ENCODE measurements at places on chromosomes 5 and 9.

GRCh38 chr5:160460377-160461049 lies 38.9 kb downstream of the PTTG1 start:
- DNase-seq: no peak

GRCh38 chr9:23596913-23597634 lies 229.0 kb downstream of the ELAVL2 start:
- no peak for DNase-seq

GRCh38 chr5:14937254-14937653 lies 65.7 kb upstream of the ANKH start:
- no peak for DNase-seq

GRCh38 chr9:5626727-5627634 lies 1.9 kb upstream of the RIC1 start:
- DNase-seq: no peak

DNA sequence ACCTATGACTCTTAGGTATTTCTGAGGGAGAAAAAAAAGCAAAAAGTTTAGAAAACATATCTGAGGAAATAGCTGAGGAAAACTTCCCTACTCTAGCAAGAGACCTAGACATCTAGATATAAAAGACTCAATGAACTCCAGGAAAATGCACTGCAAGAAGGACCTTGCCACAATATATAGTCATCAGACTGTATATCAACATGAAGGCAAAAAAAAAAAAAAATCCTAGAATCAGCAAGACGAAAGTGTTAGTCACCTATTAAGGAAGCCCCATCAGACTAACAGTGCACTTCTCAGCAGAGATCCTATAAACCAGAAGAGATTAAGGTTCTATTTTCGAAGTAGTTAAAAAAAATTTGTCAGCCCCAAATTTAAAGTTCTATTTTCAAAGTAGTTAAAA lies 166.2 kb downstream of the TMEM38B start:
- DNase-seq: no peak

- peak; percentile 16 for DNase-seq
These were observed 208.0 kb upstream of the ANKRD55 start for GRCh38 chr5:56440871-56441740.

DNA sequence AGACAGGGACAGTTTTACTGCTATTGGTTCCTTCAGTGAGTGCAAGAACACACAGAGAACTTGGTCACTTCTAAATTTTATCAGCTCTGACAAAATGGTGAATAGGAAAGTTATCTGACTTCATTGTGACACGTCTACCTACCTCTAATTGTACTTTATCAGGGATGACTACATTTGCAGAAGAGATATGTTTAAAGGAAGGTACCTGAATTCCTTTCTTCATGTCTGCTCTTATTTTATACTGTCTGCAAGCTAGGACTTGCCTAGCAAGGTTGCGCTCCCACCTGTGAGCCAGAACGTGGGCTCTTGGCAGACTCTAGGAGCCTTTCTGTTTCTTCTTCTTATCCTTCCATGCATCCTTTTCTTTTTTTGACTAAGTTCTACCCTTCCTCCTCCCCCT lies 1.6 kb downstream of the SLC27A6 start:
- DNase-seq: no peak

GRCh38 chr9:79257228-79257781 lies 314.5 kb upstream of the TLE4 start:
- peak; percentile 83 for DNase-seq

GRCh38 chr5:138502121-138502520 lies 36.8 kb downstream of the EGR1 start:
- DNase-seq: no peak

DNA sequence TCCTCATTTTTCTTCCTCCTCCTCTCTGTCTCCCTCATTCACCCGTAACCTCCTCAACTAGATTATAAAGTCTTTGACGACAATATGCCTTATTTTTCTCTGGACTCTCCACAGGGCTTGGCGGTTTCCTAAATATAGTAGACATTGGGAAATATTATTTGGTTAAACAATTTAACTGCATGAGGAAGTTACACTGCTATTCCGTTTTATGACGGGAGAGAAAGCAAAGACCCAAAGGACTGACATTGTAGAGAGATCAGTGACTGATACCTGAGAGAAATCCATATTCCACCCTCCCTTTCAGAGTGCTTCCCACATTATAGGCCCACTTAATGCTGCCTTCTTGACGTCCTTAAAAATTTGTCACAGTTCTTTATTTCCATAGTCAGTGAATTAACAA lies 51.2 kb downstream of the GDA start:
- no peak for DNase-seq

GRCh38 chr9:71733176-71733575 lies 35.1 kb downstream of the CEMIP2 start:
- DNase-seq: no peak

- DNase-seq: no peak
These were observed 22.9 kb upstream of the PIK3R1 start for GRCh38 chr5:68192679-68193060.

GRCh38 chr5:62111428-62111827 lies 194.6 kb upstream of the KIF2A start:
- no peak for DNase-seq

- DNase-seq: no peak
These were observed 76.1 kb downstream of the SHB start for GRCh38 chr9:37992924-37993349.

DNA sequence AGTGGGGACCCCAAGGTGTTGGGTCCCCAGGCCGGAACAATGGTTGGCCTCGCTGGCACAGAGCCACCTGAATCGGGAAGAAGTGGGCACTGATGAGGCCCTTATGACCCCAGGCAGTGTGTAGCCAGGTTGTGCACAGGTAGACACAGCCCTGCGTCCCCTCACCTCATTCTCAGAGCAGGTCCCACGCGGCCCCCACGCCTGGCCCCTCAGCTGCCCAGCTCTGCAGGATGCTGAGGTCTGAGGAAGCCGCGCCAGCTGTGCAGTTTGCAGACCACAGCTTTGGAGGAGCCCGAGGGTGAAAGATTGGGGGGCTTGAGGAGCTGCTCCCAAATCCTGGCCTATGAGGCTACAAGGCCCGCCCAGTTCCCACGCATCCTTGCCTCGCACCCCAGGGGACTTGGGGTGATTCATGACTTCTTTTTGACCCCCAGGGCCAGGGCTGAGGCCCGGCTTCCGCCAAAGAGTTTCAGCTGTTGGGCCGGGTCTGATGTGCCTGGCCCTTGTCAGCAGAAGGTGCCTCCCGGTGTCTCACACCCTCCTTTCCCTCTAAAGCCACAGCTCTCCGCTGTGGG lies 87.8 kb upstream of the PHYKPL start:
- no peak for DNase-seq

Measured in HEK293T (cell line).